ENCODE measurements at places on chromosomes 2 and 18.

DNA sequence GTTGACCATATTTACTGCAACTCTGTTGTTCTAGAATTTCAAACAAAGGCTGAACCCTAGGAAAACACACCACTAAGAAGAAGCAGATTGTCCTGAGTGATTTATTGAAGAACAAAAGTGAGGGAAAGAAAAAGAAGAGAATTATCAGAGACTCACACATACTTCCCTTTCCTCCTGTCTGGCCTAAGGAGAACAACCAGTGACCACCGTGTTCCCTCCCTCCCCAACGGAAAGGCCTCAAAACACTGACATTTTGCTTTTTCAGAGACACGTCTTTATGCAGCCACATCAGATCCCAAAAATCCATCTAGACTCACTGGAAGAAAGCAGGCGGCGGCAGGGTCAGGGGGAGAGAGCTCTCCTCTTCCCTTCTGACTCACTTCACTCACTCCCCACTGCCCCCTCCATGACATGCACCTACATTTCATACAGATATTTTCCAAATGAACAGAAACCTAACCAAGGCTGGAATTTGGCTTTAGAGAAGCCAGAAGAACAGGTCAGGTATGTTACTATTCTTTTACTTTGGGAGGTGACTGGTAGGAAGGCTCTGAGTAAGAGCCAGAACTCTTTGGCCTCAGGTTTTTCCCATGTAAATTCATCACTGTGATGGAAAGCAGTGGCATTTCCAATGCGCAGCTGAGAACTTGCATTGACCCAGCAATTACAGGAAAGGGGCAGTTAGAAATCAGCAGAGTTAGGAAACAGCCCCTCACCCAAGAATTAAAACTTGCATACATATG, 169.9 kb downstream of the BCL11A start:
- DNase-seq: no peak

DNA sequence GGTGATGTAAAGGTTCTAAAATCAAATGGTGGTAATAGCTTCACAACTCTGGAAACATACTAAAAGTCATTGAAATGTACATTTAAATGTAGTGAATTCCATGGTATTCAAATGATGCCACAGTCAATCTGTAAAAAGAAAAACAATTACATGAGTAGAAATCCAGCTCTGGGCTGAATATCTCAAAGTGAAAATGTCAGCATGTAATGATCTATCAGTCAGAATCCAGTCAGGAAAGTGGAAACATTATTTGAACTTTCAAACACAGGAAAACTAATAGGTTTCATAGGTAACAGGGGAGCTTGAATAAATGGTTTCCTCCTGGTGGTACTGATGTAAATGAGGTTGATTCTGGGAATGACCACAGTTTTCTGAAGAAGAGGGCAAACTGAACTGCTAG, 186.4 kb downstream of the CDH7 start:
- DNase-seq: no peak

GRCh38 chr18:45253973-45254708, 361.1 kb upstream of the SLC14A2 start:
- DNase-seq: peak; percentile 70

DNA sequence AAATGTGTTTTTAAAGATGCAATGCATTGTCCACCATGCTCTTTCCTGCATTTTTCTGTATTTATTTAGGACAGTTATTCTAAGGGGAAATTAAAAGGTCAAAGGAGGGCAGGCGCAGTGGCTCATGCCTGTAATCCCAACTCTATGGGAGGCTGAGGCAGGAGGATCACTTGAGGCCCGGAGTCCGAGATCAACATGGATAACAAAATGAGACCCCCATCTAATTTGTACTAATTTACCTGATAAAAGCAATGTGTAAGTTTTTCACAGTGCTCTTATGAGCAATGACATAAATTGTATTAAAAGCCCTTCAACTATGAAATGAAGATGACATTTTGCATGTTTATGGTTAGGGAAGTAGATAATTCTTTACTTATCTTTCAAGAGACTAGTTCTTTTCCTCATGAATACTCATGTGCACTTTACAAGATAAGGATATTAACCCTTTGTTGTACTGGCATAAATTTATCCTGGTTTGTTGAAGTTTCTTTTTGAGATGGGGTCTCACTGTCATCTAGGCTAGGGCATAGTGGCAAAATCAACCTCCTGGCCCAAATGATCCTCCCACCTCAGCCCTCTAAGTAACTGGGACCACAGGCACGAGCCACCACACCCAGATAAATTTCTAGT, 9.7 kb downstream of the HSBP1L1 start:
- no peak for DNase-seq

DNA sequence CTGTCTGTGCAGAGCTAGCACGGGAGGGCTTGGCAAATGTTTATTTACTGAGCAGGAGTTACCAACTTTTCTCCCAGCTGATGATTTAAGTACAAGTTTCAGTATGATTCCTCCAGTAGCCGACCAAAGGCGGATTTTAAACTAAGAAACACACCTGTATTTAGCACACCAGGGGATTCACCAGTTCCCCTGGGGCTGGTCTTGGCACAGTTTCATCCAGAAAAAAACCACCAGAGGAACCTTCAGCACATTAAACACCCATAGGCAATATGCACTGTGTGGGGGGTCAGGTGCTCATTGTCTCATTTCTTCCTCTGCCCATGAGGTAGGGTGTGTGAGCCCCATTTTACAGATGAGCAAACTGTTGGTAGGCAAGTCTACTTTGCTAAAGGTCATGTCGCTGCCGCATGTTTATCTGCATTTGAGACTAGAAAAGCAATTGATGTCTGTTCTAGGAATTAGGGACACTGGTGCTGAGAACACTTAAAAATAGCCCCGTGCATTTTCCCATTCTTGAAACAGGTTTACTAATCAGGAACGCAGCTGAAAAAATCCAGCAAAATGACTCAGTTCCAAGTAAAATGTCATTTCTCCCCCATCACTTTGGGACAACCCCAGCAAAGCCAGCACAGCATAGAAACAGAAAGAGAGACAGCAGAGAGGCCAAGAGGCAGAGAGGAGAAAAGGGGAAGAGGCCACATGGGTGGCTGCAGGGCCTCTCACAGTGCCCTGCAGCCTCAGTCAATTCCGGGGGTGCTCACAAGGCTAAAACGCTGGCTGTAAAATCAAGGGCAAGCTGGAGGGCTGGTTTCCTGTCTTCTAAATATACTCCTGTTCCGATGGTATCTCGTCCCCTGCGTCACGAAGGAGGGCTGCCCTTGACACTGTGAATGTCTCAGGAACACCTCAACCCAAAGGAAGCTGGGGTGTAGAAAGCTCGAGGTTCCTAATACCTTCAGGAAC, 166.8 kb upstream of the ID2 start:
- DNase-seq: no peak

GRCh38 chr2:185279999-185280398, 458.6 kb upstream of the FSIP2 start:
- DNase-seq: no peak

DNA sequence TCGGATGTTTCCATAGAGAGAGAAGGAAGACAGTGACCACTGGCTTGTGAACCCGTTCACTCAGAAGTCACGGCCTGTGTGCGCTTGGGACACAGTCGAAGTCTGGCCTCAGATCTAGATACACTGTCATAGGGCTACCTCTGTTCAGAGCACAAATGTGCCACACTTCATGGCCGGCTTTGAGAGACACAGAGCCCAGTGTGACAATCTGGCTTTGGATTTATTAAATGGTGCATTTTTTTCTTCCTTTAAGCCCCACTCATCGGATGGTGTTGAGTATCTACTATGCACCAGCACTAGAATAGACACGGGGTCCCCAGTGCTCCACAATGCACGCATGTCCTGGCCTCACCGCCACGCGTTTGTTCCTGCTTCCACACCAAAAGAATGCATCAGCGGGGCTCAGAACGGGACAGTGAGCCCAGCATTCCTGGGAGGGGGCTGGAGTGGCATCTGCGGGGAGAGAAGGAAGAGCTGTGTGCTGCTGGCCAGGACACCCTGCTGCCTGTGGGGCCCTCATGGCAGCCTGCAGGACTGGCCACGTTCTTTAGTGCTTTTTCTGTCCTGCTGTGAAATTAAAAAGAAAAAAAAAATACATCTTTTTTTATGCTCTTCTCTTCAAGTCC, 738.9 kb upstream of the SALL3 start:
- DNase-seq: no peak

DNA sequence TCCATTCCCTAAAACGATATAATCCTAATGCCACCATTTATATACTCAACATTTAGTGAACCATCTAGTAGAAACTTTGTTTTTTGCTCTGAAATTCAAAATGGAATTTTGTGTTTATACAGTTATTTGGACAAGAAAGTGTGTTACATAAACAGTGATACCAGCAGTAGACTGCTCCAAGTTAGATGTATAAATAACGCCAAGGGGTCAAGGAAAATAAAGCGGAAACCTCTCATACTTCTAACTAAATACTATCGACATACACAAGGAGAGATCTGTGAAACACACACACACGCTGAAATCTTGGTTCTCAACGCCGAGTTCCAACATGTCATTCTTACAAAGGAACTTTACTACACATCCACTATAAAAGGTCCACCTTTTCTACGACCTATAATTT, 1.2 kb downstream of the TXNL1 start:
- DNase-seq: no peak

- no peak for DNase-seq
Measured at GRCh38 chr18:26474542-26474941, 73.8 kb downstream of the KCTD1 start.

DNA sequence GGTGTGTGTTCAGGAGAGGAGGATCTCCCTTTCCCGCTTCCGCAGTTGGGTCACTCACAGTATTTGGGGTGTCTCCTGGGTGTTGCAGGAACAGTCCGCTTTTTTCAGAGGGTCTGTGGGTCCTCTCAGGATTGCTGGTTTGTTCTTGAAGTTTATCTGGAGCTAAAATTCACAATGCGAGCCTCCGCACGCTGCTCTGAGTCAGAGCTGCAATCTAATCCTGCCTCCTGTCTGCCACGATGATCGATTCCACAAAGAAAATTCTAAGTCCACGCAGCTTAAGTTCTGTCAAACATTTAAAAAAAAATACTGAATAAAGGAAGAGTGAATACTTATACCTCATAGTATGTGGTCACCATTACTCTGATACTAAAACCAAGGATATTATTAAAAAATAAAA, 76.5 kb downstream of the RAD51AP2 start:
- DNase-seq: no peak

GRCh38 chr2:13260402-13260801, 543.7 kb downstream of the TRIB2 start:
- no peak for DNase-seq

DNA sequence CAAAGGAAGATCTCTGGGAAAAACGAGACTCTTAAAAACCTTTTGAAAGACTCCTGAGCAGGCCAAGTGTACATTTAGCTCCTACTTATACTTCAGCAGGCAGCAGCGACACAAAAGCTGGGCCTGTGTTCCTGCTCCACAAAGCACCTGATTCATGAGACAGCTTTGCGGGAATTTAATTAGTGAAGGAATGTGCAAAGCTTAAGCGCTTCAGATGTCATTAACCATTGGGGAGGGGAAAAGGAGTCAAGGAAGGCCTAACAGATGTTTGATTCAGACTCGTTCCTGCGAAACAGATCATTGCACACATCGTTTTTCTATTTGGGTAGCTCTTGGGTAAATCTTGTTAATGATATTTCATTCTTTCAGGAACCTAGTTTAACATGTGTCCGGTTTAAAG, 125.9 kb downstream of the MAIP1 start:
- DNase-seq: no peak

DNA sequence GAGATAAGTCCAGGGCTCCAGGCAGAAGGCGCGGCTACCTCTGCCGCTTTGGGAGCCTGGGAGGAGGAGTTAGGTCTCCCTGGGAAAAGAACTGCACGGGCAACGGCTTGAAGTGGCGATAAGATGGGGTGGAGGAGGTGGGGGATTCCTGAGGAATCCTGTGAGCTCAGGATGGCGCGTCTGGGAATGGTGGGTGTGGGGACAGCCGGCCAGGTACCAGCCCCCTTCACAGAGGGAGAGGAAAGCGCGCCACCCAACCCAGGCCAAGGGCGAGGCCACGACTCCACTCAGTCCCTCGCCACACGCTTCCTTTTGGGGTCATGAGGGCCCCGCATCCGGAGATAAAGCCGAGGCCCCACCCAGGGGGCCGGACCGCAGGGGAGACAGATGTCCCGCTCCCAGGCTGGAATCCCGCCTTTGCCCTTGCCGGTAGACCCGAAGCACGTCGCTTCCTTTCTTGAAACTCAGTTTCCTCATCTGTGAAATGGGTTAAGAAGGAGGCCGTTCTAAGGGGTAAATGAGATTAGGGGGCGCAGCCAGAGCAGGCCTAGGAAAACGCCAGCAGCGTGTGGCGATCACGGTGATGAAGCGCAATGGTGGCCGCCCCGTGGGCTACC, 1.7 kb upstream of the CTDSP1 start:
- peak; percentile 90 for DNase-seq

DNA sequence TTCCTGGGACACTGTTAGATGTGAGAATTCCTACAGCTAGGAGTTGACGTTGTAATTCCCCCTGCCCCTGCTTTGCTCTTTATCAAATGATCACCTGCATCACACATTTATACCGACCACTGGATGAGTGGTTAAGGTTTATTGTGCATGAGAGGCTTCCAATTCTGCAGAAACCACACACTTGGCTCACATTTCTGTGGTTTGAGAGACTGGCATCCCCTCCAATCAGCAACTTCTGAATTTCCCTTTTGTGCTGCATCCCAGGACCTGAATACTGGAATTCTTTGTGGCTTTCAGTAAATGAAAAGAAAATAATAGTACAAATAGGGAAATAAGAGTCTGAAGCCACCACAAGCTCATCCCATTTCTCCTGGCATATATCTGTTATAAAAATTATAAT, 628.7 kb upstream of the PIK3C3 start:
- DNase-seq: no peak

GRCh38 chr18:8799001-8799400, 93.6 kb downstream of the MTCL1 start:
- DNase-seq: no peak

GRCh38 chr2:231370749-231371429, 24.6 kb upstream of the B3GNT7 start:
- DNase-seq: no peak

DNA sequence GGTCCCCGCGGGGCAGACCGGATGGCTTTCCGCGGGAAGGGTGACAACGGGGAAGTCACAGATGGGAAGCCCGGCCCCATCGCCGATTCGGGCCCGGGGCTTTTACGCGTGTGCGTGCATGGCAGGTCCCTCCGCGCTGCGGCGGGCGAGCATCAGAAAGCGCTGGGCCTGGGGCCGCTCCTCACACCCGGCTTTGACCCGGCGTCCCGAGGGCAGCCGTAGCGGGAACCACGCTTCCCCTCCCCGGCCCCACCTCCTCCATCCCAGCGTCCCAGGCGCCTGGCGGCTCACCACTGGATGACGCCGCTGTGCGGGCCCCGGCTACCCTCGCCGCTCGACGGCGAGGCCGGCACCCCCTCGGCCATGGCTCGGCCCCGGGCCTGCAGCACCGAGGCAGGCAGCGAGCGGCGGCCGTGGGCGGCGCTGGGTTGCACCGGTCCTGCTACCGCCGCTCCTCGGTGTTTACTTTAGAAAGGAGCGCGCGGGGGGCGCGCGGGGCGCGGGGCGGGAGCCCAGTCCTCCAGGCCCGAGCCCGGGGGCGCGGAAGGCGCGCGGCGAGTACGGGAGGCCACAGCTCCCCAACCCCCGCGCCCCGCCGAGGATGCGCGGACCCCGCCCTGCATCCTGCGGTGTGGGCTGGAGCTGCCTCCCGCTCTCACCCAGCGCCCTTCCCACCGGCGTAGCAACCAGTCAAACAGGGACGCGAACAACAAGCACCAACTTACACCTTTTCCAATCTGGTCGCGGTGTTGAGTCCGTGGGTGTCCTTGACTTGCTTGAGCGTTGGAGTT, 806 bp downstream of the RFX8 start:
- DNase-seq: no peak

GRCh38 chr2:63777816-63778215, 63.9 kb upstream of the UGP2 start:
- DNase-seq: no peak

- peak; percentile 84 for DNase-seq
Measured at GRCh38 chr2:215748446-215748845, 264.9 kb downstream of the MREG start.

GRCh38 chr2:210445116-210445707, 31.3 kb downstream of the LANCL1 start:
- no peak for DNase-seq
